ENCODE measurements at places on chromosomes 4 and X.

GRCh38 chrX:137058339-137059127 is 24.7 kb upstream of the GPR101 start:
- DNase-seq = no peak

GRCh38 chrX:34119122-34119521 is 13.0 kb downstream of the FAM47A start:
- DNase-seq = no peak

GRCh38 chrX:38313190-38313589 is 14.1 kb downstream of the RPGR start:
- DNase-seq = no peak

DNA sequence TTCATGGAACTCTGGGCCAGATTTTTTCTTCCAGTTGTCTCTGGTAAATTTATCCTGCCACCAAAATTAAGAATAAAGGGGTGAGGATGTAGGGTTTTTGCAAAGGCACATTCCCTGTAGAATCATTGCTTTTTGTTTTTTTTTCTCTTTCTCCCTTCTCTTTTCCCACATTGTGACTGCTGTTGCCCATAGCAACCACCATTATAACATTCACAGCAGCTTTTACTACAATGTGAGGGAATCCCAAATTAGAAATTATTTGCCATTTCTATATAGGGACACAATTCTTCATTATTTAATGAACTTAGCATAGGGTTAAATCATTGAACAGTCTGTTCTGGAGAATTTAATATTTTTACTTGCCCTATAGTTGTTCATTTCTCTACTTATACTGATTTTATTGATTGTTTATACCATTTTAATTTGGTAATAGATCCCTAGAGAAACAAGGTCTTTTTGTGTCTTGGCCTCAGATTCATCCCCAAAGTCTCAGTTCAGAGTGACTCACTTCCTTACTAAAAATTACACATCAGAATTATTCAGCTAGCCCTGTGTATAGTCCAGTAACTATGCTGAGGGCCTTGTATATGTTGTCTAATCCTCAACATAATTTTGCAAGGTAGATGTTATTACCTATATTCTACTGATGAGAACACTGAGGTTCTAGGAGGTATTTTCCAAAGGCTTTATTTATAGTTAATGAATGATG is 80.8 kb upstream of the ANK2 start:
- DNase-seq = no peak

DNA sequence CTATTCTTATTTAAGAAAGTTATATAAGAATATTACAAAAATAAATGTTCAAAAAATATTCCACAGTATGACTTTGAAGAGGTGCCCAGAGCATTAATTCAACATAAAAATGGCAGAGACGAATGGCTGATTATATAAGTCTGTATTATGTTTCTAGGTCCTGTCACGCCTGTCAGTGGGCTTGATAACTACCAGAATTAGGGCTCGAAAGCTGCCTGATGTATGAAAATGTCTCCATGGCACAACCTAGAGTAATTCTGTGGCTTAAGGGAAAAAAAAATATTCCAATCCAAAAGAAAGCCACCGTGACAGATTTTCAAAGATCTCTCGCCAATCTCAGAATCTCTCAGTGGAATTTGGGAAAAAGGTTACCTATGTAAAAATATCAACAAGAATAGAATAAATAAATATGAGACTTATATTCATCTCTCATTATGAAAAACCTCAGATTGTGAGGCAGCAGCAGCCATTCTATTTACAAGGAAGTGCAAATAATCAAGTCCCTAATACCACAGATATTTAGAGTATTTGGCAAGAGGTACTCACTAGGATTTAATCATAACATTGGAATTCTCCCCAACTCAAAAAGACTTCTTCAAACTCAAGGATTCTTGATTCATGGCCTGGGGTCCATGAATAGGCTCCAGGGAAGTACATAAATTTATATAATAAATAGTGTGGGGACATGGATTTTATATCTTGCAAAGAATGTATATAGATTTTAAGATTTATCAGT is 489.1 kb upstream of the INTU start:
- no peak for DNase-seq

DNA sequence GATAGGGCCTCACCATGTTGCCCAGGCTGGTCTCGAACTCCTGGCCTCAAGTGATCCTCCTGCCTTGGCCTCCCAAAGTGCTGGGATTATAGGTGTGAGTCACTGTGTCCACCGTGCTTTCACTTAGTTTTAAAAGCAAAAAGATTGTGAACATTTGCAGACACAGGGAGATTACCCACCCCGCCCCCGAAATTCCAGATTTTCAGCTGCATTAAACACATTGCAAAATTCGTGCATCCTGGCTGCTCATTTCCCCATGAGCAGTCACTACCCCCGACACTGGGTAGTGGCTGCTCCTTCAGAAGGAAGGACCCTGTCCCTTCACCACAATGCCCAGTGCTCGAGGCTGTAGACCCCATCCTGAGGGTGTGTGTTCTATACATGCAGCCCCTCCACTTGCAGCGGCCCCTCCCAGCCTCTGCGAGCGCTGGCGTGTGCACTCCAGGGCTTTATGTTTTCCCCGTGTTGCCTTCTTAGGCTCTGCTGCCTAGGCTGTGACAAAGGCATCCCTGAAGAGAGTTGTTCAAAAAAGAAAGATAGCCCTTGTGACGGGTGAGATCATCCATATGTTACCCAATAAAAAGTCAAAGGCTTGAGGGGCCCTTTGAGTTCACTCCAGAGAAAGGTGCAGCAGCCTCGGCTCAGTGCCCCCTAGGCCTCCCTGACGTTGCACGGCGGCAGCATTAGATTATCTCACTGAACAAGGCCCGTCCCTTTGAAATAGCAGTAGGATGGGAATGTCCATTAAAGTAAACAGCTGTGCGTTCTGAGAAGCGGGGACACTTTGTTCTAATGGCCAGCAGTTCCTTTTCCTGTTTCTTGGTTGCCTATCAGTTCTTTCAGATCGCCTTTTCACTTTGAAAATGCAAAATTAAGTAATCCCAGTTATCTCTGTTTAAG is 71.6 kb downstream of the SHROOM2 start:
- DNase-seq = no peak

DNA sequence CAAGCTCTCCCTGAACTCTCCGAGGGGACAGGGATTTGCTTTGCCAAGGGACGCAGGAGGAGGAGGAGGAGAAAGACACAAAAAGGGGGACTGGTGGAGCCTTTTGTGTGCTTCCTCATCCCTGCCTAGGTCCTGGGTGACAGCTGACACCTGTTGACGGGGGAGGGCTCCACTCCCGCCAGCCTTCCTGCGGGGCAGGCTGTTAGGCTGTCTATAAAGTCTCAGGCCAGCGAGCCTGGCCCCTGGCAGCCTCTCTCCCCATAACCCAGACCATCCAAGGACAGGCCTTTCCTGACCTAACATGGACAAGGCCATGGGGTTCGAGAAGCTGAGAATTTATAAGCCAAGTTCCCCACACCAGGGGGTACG is 832 bp upstream of the EVC2 start:
- DNase-seq = no peak

DNA sequence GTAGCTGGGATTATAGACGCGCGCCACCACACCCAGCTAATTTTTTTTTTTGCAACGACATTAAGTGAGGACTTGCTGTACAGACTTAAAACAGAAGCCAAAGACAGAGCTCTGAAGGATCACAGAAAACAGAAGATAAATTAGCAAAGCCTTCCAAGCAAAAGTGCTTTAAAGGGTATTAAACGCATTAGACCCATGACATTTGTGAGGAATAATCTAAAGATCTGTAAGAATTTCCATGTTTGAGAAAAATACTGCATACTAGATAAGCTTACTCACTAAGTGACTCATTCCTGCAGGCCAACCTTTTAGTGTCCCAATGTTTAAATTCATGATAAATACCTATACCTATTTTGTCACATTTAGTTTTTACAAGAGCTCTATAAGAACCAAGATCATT is 27.4 kb downstream of the SMARCA1 start:
- no peak for DNase-seq

- no peak for DNase-seq
Measured at GRCh38 chr4:54574500-54574899, 83.3 kb upstream of the KIT start.

DNA sequence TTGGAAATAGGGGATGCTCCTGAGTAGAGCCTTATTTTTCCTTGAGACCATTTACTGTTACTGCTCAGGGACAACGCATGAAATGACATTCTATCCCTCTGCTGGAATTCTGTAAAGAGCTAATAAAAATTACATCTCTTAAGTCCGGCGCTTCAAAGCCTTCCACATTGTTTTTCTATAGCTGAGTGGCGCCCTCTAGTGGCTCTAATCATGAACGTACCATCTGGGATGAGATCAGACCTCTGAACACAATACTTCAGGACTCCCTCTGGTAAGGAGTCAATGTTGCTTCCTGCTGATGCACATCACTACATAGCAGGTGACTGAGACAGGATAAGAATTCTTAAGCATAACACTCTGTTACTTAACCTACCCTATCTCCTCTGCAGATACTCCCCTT is 6.0 kb downstream of the HMGN5 start:
- peak; percentile 6 for DNase-seq

- no peak for DNase-seq
Measured at GRCh38 chrX:13506574-13506973, 62.8 kb upstream of the EGFL6 start.

- no peak for DNase-seq
Measured at GRCh38 chrX:107102980-107103379, 15.6 kb downstream of the RBM41 start.

GRCh38 chr4:138003248-138003647 is 238.9 kb downstream of the SLC7A11 start:
- DNase-seq = no peak

DNA sequence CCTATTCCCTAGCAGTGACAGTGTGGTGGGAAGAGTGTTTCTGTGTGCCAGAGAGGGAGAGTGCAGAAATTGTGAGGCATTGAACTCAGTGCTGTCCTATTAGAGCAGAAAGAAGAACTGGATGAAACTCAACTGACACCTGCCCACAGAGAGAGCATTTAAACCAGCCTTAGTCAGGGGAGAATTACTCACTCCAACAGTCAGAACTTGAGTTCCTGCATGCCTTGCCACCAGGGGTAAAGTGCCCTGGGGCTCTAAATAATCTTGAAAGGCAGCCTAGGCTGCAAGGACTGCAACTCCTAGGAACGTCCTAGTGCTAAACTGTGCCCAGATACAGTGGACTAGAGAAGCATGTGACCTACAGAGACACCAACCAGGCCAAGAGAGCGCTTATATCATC is 12.8 kb downstream of the CYSLTR1 start:
- DNase-seq = no peak

GRCh38 chr4:26228883-26229282 is 91.9 kb upstream of the RBPJ start:
- DNase-seq = no peak

- DNase-seq = no peak
Measured at GRCh38 chr4:127917151-127917550, 36.5 kb downstream of the PLK4 start.

DNA sequence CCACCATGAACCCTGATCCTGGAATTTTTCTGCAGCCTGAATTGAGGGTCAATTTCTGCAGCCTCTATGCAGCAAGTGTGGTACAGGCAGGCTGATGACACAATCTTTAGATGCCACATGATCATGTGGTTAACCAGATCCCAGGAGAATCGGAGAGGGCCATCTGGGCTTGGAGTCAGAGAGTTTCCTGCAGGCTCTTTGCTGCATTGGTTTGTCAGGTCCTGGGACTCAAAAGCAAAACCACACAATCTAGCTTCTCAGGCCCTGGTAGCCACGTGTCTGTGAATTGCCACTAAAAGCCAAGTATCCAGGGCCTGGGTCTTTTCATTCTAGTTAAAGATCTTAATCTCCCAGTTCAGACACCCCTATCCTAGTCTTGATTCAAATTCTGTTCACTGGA is 464.5 kb downstream of the BCOR start:
- DNase-seq = no peak

- no peak for DNase-seq
Measured at GRCh38 chr4:1511441-1512041, 105.3 kb upstream of the NKX1-1 start.

DNA sequence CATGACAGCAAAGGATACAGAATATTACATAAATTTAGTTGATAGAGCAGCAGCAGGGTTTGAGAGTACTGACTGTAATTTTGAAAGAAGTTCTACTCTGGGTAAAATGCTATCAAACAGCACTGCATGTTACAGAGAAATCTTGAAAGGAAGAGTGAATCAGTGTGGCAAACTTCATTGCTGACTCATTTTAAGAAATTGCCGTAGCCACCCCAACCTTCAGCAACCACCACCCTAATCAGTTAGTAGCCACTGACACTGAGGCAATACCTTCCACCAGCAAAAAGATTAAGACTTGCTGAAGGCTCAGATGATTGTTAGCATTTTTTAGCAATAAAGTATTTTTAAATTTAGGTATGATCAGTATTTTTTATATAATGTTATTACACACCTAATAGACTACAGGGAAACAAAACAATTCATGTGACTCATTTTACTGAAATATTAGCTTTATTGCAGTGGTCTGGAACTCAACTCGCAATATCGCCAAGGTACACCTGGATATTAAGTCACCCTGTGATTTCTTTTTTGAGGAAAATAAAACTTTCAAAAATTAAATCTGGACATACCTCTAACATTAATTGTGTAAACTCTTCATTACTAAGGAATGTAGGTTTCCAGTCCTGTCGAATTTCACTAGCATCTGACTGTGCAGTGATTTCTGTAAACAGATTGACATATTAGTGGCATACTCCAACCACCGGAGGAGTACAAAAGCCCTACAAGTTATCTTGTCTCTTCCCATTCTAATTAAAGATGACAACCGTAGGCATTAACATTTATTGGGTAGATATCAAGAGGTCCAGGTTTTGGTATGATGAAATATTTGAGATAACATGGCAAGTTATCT is 71.1 kb downstream of the CLOCK start:
- DNase-seq = no peak

GRCh38 chrX:7254144-7254543 is 106.2 kb upstream of the PUDP start:
- DNase-seq = no peak

- DNase-seq = no peak
Measured at GRCh38 chrX:4925911-4926310, 1212.5 kb upstream of the PRKX start.

GRCh38 chr4:130356873-130357272 is 1260.9 kb downstream of the C4orf33 start:
- DNase-seq = no peak

- no peak for DNase-seq
Measured at GRCh38 chr4:111871802-111872201, 273.5 kb upstream of the FAM241A start.

DNA sequence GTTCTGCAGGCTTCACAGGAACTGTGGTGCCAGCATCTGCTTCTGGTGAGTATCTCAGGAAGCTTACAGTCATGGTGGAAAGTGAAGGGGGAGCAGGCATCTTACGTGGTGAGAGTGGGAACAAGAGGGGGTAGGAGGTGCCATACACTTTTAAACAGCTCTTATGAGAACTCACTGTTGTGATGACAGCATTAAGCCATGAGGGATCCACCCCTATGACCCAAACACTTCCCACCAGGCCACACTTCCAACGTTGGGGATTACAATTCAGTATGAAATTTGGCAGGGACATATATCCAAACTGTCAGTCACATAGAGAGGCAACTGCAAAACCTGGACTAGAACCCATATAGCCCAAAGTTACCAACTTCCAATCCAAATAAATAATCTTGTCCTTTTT is 43.1 kb upstream of the ZCCHC12 start:
- no peak for DNase-seq

Data from prostate gland (tissue), 2 donors.